CD4-positive, alpha-beta T cell (primary cell): ENCODE measurements at places on chromosomes 7 and 10. TPM values are rescaled to one million over a fixed set of nuclear protein-coding genes. Genes with fewer than 3 reads are reported as not detected.

GRCh38 chr7:16636555-16637101 lies 8.9 kb downstream of the ANKMY2 start:
- no peak overlapping the region for H3K27ac ChIP-seq
- DNase-seq, result no peak
- H3K4me3 ChIP-seq, result no peak overlapping the region
- no peaks in the 10 kb centered on the region for H3K36me3 ChIP-seq

DNA sequence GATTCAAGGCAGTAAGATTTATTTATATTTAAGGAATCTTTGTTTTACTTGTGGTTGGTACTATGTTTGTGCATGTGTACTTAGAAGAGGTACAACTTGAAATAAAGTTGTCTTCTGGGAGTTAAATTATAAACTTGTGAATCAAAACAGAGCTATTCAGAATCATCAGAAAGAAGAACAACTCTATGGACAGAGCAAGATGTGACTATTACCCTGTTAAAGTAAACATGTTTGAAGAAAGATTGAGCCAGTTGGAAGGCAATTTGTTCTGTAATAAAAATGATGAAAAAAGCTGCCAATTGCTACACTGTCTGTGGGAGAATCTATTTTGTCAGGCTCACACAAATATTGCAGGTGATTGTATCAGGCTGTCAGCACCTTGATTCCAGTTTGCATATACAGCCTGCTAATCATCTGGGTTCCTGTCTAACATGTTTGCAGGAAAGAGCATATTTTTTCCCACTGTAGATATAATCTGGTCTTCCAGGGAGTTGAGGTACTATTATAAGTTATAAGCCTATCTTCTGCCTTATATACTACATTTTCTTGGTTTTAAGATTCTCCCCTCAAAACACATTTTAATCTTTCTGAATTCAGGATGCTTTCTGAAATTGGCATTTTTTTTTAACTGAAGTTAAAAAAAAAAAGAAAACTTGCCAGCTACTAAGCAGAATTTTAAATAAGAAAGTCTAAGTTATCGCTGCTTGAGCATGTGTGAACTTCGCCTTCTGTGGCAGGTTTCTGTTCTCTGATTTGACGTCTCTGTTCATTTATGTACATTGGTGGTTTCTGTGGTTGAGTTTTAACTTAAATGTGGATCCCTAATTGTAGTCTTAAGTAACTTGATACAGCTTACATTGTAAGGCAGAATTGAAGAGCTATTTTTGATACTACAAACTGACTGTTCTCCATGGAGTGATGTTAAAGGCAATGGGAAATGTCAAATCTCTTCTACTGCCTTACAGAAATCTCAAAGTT lies 46.0 kb downstream of the ZNRF2 start:
- H3K27ac ChIP-seq, result no peak overlapping the region
- peaks cover 3% of the 10 kb centered on the region for H3K4me1 ChIP-seq
- H3K27me3 ChIP-seq, result no peaks in the 10 kb centered on the region
- peak; percentile 71 for DNase-seq
- H3K4me3 ChIP-seq, result peak overlapping the region; percentile 11

GRCh38 chr7:82600531-82600930 lies 157.0 kb upstream of the CACNA2D1 start:
- H3K27ac ChIP-seq, result no peak overlapping the region
- DNase-seq, result no peak
- H3K4me1 ChIP-seq, result no peaks in the 10 kb centered on the region
- H3K4me3 ChIP-seq, result no peak overlapping the region
- H3K36me3 ChIP-seq, result no peaks in the 10 kb centered on the region

DNA sequence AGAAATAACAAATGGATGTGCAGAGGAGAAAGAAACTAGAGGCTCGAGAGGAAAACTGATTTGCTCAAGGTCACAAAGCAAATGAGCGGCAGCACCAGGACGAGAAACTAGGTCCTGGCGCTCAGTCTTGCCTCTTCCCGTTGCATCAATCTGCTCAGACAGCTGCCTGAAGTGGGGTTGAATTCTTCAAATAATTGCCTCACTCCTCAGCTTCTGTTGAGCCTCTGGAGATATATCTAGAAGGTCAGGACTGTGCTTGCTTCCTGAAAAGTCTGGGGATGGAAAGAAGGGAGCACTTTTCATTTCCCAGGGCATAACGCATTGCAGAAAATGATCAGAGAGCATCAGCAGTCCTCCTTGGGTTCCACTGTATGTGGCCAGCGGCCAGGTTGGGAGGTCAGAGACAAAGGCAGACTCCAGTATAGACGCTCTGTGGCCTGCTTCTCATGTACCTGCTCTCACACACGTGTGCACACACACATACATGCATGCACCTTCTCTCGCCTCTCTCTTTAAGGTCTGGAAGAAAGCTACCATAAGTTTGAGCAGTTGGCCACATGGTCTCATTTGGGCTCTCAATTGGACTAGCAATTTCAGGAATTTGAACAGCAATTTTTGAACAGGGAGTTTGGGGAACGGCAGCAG lies 83.7 kb upstream of the DUSP5 start:
- no peak overlapping the region for H3K4me3 ChIP-seq
- no peak overlapping the region for H3K27ac ChIP-seq
- H3K4me1 ChIP-seq, result peaks cover 40% of the 10 kb centered on the region
- DNase-seq, result no peak

DNA sequence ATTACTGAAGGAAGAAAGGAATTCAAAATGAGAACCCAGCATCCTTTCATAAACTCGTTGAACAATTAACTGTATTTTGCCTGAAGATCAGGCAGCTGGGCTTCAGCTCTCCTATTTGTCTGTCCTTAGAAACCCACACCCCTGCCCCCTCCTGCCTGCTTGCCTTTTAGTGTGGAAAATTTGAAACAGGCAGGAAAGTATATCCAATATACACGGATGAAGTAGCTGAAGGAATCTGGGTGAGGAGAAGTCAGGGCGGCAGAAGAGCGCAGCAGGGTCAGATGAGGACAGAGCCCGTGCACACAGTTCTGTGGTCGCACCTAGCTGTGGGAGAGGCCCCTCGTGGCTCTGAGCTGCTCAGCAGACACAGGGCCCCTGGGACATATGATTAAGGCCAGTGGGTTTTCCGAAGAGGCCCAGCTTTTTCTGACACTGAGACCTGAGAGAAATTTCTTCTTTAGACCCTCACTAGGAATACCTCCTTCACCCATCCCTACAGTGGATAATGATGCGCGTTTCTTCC lies 87.9 kb downstream of the ACTR3B start:
- DNase-seq, result no peak
- H3K4me1 ChIP-seq, result no peaks in the 10 kb centered on the region
- H3K4me3 ChIP-seq, result no peak overlapping the region
- no peak overlapping the region for H3K27ac ChIP-seq

DNA sequence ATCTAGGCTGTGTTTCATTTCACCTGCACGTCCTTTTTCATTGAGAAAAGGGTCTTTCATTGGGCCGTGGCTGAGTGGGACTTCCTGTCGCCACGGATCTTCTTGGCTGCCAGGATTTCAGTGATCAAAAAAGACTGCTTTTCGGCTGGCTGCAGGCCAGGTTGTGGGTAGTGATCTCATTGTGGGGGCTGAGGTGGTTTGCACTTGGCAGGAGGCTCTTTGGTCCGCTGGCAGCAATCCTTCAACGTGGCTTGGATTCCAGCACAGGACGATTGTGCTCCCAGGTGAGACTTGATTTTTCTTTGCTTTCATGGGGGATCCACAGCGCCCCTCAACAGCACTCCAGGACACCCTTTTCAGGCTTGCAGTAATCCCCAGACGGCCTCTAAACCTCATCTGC lies 29.0 kb upstream of the ZNF273 start:
- DNase-seq, result no peak
- H3K27me3 ChIP-seq, result no peaks in the 10 kb centered on the region
- H3K4me1 ChIP-seq, result peaks cover 15% of the 10 kb centered on the region
- H3K27ac ChIP-seq, result no peak overlapping the region
- H3K4me3 ChIP-seq, result no peak overlapping the region

DNA sequence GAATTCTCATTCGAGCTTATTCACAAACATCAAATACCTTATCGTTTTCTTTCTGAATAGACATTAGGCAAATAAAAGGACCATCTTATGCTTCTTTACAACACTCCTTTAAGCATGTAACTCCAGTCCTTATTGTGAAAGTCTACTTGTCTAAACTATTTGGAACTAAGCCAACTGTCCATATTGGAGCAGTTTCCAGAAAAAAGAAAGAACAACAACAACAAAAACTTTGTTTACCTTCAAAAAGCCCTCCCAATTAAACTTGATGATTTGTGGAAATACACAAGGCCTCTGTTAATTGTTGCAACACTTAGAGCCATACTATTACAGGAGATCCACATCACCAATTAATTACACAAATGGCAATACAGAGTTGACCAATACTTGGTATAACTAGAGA lies 163.6 kb downstream of the GALNT11 start:
- H3K36me3 ChIP-seq, result peaks cover 71% of the 10 kb centered on the region
- H3K4me3 ChIP-seq, result no peak overlapping the region
- H3K4me1 ChIP-seq, result no peaks in the 10 kb centered on the region
- H3K27ac ChIP-seq, result no peak overlapping the region
- no peak for DNase-seq

- H3K36me3 ChIP-seq, result no peaks in the 10 kb centered on the region
- H3K4me1 ChIP-seq, result no peaks in the 10 kb centered on the region
- DNase-seq, result no peak
- no peaks in the 10 kb centered on the region for H3K27me3 ChIP-seq
- no peak overlapping the region for H3K4me3 ChIP-seq
These were observed 597.5 kb upstream of the MKI67 start for GRCh38 chr10:128723631-128724205.

DNA sequence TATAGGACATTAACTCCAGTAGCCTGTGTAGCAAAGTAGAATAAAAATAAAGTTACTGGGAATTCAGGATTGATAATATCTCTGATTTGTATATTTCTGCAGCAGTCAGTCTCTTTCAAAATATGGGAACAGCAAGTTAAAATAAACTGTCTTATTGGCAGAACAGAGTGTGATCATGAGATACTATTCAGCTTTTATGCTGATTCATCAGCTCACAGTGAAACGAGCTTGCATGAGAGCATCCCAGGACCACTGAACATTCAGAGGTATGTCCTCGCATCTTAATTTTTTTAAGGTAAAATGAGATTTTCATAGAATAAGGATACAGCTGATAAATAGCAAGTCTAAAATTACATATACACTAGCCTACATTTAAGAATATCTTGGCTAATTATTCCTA lies 282.5 kb upstream of the MYO3A start:
- no peak overlapping the region for H3K4me3 ChIP-seq
- no peaks in the 10 kb centered on the region for H3K36me3 ChIP-seq
- H3K4me1 ChIP-seq, result no peaks in the 10 kb centered on the region
- no peak for DNase-seq
- H3K27me3 ChIP-seq, result no peaks in the 10 kb centered on the region
- H3K27ac ChIP-seq, result no peak overlapping the region

DNA sequence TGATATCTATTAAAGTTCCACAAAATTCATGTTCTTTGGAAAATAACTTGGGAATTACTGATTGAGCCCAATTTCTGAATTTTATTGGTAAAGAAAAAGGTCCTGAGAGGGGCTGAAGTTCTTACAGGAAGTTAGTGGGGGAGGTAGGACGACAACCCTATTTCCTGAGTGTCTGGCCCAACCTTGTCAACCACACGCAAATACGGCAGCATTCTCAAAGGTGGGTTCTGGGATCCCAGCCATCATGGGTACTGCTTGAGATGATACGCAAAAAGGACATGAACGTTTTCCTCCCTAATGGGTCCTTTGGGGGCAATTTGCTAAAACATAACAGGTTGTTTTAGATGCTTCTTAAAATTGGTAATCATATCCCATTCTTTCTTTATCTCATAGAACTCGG lies 2.7 kb upstream of the PDCD4 start:
- peak overlapping the region; percentile 71 for H3K27ac ChIP-seq
- no peaks in the 10 kb centered on the region for H3K36me3 ChIP-seq
- H3K27me3 ChIP-seq, result no peaks in the 10 kb centered on the region
- H3K4me1 ChIP-seq, result peaks cover 72% of the 10 kb centered on the region
- H3K4me3 ChIP-seq, result peak overlapping the region; percentile 24

TFEC gene
- not detected for total RNA-seq

CDK13 gene
- total RNA-seq, result 138 TPM

MKX gene
- not detected for total RNA-seq

PSD gene
- total RNA-seq, result 17.8 TPM

LLCFC1 gene
- not detected for total RNA-seq

NPY4R2 gene
- total RNA-seq, result not detected

MTG1 gene
- total RNA-seq, result 34.9 TPM

RPEL1 gene
- total RNA-seq, result not detected
